ENCODE measurements at places on chromosomes 5 and 9. TPM values are rescaled to one million over a fixed set of nuclear protein-coding genes. Genes with fewer than 3 reads are reported as not detected.

The OGN gene
- total RNA-seq: 15.1 TPM

The ANKRD18A gene
- total RNA-seq: 6.9 TPM

DNA sequence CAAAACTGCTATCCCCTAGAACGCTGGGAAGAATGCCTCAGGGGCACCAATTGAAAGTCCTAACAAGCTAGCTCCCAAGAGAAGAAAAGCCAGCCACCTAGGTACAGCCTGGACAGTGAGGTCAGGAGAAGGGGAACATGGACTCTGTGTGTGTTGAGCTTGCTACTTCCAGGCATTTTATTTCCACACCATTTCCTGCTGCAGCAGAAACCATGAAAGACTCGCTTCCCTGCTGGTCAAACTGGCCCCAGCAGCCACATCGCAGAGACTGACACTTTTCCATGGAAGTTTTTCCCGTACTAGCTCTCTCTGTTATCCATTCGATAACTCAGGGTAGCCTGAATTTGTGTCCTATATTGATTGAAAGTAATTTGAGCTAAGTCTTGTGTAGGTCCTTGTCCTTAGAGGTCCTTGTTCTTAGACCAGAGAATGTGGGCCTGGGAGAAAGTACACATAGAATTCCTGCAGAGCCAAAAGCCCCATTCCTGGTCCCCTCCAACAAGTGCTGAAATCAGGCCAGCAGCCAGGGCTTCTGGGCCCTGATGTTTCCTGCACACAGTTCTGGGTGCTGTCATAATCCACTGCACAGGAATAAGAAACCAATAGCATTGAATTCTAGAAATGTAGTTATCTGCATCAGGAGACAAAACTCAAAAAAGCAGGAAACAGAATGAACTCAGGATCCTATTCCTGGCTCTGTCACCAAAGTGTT is 96.6 kb downstream of the BRINP1 start:
- no peak for DNase-seq

The MYMK gene
- total RNA-seq: not detected

The ADGRV1 gene
- 474 TPM for total RNA-seq

Data from occipital lobe (tissue), 3 donors.